Naive thymus-derived CD8-positive, alpha-beta T cell (primary cell): ENCODE measurements at places on chromosomes 1 and 21. TPM values are rescaled to one million over a fixed set of nuclear protein-coding genes. Genes with fewer than 3 reads are reported as not detected.

DNA sequence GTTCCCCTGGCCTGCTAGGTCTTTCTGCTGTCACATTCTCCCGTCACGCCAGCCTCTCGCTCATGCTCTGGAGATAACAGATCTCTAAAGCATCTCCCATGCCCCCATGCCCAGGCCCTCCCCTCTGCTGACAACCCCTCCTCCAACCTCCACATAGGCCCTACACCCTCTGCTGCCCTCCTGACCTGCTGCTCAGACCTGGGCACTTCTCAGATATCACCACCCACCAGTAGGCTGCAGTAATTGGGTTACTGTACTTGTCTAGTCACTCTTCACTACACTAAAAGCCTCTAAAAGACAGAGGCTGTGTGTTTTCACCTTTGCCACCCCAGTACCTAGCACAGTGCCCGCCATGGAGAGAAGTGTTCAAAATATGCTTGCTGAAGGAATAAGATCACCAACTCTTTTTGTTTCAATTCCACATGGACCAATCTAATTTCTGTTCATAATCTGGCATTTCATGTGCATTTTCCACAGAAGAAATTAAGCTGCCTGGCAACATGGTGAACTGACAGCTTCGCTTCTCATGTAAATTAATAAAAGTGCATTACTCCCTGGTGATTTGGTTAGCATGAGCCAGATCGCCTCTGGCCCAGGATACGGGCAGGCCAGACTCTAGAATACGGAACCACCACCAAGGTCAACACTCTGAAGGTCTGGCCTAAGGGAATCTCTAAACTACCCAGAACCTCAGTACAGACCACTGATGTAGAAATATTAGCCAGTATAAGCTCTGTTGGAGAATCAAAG is 20.7 kb downstream of the LBR start:
- DNase-seq: no peak
- H3K27me3 ChIP-seq: no peaks in the 10 kb centered on the region
- H3K27ac ChIP-seq: peak overlapping the region; percentile 5
- H3K36me3 ChIP-seq: peaks cover 20% of the 10 kb centered on the region
- peaks cover 31% of the 10 kb centered on the region for H3K4me1 ChIP-seq

DTL gene
- total RNA-seq: 0.19 TPM

DNA sequence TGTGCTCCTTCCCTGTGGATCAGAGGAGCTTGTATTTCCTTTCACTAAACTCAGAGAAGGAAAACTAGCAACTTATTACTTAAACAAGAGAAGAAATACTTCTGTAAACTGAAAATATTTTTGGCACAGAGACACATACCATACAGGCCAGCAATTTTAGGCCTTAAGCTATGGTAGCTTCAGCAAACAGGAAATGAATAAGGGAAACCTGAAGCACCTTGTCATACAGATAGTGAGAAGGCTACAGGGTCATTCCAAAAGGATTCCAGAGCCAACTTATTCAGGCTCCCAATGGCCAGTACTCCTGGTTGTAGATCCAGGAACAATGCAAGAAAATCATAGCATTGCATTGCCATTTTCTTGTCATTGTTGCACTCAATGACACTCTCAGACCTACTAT is 9.1 kb upstream of the KYAT3 start:
- no peak overlapping the region for H3K4me3 ChIP-seq
- peaks cover 51% of the 10 kb centered on the region for H3K4me1 ChIP-seq
- peaks cover 34% of the 10 kb centered on the region for H3K36me3 ChIP-seq

- H3K4me3 ChIP-seq: no peak overlapping the region
- H3K27ac ChIP-seq: no peak overlapping the region
- H3K27me3 ChIP-seq: peaks cover 36% of the 10 kb centered on the region
- no peak for DNase-seq
- peaks cover 2% of the 10 kb centered on the region for H3K4me1 ChIP-seq
Measured at GRCh38 chr1:152543820-152544219, 22.8 kb downstream of the LCE3E start.

SMPDL3B gene
- total RNA-seq: not detected

DNA sequence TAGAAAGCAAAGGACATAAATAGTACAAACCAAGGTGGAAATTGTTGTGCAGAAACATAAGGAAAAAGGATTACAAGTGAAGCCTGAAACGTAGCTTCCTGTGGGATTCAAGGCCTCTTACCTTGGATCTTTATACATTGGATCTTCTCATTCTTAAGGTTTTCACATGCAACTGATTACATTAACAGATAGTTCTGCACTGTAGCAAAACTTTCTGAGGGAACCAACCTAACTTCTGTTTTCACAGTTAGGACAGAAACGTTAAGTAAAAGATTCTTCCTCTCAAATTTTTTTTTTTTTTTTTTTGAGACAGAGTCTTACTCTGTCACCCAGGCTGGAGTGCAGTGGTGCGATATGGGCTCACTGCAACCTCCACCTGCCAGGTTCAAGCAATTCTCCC is 7.8 kb upstream of the TM2D1 start:
- no peaks in the 10 kb centered on the region for H3K27me3 ChIP-seq
- peaks cover 5% of the 10 kb centered on the region for H3K4me1 ChIP-seq
- no peaks in the 10 kb centered on the region for H3K36me3 ChIP-seq
- no peak overlapping the region for H3K4me3 ChIP-seq
- no peak overlapping the region for H3K27ac ChIP-seq

HAPLN2 gene
- 0.39 TPM for total RNA-seq

TMEM125 gene
- not detected for total RNA-seq
